Putamen (tissue), 1 donor: ENCODE measurements at places on chromosomes 11 and 22.

- no peak for DNase-seq
Observed at GRCh38 chr11:68841718-68842426, at the start of gene CPT1A. CPT1A (minus strand) TSS chr11:68841916; CDS start chr11:68815474, 26,442 bp downstream.

- DNase-seq: no peak
Observed at GRCh38 chr11:59778122-59778521, 22.9 kb downstream of the STX3 start.

DNA sequence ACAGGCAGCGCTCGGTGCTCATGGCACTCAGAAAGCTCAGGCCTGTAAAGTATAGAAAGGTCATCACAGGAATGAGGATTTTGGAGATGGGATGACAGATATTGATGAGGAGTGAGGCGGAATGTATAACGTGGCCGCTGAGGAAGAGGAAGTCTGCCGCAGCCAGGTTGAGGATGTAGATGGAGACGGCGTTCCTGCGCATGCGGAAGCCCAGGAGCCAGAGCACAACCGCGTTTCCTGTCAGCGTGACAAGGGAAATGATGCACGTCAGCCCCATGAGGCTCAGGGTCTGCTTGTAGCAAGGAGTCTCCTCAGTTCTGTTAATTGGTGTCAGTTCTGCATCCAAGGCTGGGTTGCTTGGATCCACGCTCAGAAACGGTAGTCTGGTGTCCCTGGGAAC, 33.1 kb upstream of the MRGPRX1 start:
- DNase-seq: no peak

DNA sequence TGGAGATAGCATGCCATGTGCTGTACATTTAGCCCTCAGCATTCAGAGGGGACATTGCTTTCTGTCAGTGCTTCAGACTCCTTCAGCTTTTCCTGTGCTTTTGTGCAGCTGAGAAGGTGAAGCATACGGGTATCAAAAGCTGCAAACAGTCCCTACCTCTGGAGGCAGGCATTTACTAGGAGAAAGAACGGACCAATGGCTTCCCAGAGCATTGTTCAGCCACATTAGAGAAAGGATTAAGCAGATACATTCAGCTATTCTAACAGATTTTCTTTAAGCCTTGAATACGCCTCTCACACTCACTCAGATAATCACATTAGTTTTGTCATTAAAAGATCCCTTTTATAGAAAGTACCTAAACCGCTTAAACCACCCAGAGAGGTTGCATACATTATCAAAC, 80.7 kb upstream of the FAM181B start:
- DNase-seq: no peak

DNA sequence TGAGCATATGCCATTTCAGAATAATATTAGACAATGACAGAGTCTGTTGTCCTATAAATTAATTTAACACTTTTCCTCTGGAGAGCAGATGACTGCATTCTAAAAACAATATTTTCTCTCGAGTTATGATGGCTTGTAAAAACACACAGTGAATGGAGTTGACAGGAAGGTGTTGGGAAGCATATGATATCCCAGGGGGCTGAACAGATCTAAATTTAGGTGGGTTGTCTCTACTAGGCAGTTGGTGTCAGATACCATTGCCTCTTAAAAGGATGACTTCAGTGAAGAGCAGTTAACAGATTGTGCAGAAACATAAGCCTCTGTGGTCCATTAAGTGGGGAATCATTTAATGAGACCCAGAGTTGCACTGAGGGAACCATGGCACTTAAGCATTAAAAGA, 30.7 kb downstream of the SVIP start:
- no peak for DNase-seq

DNA sequence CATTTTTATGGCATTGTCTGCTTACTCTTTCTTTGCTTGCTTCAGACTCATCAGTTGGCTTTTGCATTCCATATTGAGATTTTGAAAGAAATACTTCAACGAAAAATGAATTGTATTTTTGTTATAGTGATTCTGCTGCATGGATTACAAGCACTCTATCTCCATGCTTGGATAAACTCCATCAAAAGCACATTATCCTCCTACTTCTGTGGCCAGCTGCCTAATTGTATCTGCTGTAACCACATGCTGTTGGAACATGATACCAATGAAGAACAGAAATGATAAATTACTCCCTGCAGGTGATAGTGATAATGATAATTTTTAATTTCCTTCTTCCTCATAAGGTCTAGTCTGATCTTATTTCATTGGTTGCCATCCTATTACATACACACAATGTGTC, 100.8 kb downstream of the PRMT3 start:
- DNase-seq: no peak

GRCh38 chr22:19904935-19905334, 36.6 kb upstream of the COMT start:
- DNase-seq: no peak

- DNase-seq: no peak
Observed at GRCh38 chr11:121452609-121453150, at the start of gene SORL1-AS1. SORL1-AS1 (minus strand) TSS chr11:121452967.

- DNase-seq: no peak
Observed at GRCh38 chr11:65906602-65907001, 6.4 kb upstream of the FOSL1 start.

DNA sequence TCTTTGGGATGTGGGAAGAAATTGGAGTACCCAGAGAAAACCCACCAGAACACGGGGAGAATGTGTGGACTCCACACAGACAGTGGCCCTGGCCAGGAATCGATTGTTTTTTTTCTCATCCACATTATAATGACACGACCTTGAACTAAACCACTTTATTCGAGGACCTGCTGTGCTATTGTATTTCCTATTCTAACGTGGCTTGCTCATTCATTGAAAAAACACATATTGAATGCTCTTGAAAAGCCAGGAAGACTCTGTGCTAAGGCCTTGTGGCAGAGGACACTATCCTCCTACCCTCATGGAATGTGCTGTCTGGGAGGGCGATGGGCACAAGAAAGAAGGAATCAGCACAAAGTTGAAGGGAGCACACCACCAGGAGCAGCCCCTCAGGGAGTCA, 9.1 kb upstream of the SREBF2 start:
- no peak for DNase-seq

DNA sequence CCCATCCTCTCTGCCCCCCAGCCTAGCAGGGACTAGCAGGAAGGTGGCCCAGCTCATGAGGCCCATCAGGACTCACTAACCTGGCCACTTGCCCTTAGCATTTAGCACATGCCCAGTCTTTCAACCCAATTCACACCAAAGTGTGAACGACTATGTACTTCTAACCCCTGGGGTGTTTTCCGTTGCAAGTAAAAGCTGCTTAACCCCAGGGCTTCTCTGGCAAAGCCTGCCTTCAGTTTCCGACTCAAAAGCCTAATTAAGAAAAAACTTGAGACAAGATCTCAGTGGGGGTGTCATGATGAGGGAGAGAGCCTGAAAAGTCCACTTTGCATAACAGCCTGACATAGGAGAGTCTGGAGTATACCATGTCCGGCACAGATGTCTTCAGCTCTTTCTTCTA, 347.8 kb downstream of the MN1 start:
- no peak for DNase-seq

DNA sequence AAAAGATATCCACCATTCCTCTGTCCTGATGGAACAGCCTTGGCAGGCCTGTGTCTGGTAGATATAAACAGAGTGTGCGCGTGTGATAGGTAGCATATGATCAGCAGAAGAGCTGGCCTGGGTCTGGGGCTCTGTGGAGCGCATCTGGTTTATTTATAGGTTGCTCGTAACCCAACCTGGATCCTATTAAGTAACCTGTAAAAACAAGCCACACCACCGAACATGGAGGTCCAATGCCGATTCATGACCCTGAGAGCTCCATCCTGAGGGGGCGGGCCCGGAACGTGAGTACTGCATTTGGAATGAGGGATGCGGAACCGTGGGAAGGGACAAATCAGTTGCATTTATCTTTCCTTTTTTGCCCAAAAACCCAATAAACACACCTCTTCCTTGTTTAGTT, 31.9 kb upstream of the APOL5 start:
- no peak for DNase-seq

GRCh38 chr22:44180706-44181032, at the start of gene PARVG:
PARVG (plus strand) TSS chr22:44180925; CDS start chr22:44183330, 2,405 bp downstream.
- DNase-seq: no peak

DNA sequence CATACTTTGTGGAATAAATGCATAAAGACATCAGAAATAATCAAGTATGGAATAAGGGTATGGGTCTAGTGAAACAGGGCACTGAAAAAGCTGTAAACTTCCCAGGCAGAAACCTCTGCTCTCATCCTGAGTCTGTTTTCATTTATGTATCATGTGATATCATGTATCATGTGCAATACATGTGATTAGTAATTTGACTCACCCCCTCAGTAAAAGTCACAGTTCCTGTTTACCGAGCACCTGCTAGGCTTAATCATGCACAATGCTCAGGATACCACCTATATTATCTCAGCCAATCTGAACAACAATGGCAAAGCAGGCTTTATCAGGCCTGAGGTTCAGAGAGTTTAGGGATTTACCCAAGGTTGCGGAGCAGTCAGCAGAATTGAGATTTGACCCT, 250.6 kb upstream of the TENM4 start:
- no peak for DNase-seq

- no peak for DNase-seq
Observed at GRCh38 chr22:49719046-49719445, 108.6 kb downstream of the BRD1 start.
